ENCODE measurements at places on chromosomes 2 and 18.

GRCh38 chr2:135980434-135981079, 4.9 kb downstream of the DARS1 start:
- DNase-seq = no peak

DNA sequence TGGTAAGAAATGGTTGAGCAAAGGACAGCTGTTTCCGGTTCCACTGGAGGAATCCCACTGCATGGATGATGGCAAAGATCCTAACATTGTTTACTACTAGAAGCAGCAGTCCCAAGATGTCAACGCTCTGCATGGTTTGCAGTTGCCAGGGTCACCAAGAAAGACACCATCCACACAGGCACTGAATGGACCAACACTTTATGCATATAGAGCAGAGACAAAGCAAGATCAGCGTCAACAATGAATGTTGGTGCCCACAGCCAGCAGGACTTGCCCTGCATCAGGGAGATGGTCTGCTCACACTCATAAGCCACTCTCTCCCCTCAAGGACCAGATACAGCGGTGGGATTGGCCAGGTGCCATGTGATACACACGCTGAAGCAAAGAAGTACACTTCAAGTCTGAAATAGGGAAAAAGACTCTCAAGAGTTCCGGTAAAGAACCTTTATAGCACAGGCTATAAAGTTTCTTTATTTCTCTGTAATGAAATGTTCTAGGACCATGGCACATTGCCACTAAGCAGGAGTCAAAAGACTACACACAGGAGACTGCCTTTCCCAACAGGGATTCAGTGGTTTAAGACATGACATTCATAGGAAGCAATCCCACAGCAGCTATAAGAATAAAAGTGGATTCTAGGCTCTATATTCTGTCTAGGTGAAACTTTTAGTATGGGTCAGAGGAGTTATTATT, 133.2 kb upstream of the EPHA4 start:
- no peak for DNase-seq

GRCh38 chr2:188569431-188570165, 277.9 kb downstream of the GULP1 start:
- no peak for DNase-seq

DNA sequence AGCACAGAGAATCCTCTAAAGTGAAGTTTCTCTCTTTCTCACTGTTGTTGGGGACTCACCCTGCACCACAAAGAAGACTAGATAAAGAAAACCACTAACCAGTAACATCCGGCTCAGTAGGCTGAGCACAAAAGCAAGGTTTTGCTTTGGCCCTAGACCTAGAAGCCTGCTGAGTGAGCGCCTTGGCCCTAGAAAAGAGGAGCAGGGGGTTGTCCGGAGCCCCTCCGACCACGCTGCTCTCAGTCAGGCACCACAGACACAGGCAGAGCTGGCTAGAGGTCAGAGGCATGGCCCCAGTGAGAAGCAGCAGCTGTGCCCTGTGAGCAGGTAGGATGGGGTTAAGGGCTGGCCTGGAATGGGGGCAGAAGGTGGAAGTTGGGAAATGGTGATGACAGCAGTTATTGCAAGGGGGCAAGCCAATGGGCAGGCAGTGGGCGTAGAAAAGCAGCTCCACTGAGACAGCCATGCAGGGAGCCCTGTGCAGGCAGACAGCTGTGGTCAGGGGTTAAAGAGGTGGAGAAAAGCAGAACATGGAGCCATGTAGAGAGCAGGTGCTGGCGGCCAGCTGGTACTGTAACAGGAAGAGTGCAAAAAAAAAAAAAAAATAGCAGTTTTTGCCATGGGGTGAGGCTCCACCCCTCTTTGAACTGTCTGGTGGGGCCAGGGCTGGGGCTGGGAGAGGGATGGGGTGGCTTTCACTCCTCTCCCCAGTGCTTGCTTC, 36.9 kb upstream of the SLC14A1 start:
- no peak for DNase-seq

DNA sequence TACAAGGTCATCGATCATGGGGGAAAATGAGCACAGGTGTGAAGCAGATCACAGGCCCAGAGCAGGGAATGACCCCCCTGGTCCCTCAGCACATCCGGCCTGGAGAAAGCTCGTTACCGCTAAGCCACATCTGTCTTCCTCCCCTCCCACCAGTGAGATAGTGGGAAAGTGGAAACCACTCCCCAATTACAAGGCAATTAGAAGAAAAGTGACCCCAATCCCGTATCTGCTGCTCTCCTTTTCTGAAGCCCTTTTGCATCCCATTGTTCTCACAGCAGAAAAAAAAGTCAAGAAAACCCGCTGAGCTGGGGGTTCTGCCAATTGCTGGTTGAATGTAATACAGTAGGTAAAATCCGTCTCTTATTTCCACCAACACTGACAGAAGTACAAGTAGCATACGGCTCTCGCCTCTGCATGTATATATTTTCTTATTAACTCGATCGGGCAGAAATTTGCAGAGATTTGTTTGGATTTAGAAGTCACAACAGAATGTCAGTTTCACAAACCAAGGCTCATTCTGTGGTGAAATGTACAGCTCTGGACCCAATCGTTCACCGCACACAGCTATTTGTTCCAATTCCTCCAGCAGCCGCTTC, 287.0 kb downstream of the TCF4 start:
- peak; percentile 16 for DNase-seq

- no peak for DNase-seq
Measured at GRCh38 chr2:214560618-214561190, 149.8 kb downstream of the VWC2L start.

DNA sequence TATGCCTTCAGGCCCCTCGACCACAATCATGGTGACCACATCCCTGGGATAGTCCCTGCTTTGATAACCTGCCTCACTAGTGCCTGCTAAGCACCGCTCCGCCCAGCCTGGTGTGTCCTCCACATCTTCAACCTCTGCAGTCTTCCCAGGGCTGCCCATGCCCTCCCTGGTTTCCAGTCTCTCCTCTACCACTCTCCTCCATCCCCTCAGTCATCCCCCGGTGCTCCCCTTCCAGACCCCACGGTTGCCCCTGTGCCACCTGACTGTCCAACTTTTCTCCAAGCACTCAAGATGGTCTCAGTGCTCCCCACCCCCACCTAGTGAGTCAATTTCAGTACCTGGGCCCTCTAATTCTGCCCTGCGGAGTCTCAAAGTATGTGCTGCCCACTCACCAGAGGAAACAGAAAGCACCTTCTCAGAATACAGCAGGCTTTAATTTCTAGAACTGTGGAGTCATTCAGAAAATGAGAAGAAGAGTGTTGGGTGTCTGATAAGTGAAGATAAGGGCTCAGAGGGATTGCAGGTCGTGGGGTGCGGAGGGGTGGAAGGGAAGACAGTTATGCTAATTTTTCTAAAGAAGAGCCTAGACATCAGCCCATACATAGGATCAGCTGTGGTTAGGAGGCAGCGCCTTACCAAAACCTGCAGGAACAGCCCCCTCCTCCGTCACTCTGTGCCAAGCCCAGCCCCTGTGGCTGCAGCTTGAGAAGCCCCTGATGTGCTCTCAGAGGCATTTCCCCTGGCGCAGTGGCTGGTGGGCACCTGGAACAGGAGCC, 53.6 kb upstream of the CAB39 start:
- DNase-seq = no peak

DNA sequence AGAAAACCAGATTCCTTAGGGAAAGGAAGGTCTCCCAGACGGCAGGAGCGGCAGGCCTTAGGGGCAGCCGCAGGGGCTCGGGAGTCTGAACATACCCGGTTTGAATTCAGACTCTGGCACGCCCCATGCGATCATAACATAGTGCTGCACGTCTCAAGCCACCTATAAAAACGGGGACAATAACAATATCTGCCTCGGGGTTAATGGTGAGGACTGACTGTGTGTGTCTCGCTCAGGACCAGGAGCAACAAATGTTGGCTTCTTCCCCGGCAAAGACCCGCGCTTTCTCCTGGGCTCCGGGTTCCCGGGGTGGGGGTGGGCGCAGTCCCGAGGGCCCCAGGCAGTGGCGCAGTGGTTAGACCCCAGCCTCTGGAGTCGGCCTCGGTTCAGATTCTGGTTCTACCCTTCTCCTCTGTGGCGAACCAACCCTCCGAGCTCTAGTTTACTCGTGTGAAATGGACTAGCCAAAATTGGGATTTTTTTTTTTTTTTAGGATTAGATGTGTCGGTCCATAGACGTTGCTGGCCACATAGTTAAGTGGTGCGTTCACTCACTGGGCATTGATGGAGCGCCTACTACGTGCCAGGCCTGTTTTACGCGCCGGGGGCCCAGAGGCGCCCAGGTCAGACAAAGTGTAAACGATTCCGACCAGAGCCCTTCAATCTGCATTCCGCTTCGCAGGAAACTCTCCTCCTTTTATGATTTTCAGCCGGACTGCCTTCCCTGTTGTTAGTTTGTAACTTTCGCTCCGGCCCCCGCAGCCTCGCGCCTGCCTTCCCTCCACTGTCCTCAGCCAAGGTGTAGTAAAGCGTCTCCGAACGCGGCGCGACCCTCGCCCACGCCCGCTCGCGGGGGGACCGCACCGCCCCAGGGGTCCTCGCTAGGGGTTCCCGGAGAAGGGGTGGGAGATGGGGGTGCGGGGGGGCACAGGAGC, 820 bp upstream of the SH3BP4 start:
- no peak for DNase-seq

DNA sequence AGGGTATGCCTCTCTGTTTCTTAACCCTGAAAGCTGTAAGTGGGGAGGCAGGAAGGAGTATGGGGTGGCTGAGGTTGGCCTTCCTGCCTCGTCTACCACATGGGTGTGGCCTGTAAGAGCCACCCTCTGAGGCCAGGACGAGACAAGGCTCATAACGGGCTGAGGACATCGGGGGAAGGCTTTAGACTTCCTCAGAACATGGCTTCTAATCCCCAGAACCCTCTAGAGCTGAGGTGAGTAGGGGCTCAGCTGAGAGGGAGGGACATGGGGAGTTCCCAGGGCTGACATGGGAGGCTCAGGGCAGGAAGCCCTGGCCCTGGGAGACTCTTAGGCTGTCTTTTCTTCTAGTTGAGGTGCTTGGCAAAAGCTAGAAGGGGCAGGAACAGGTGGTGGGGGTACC, 36.7 kb downstream of the EMX1 start:
- DNase-seq = no peak

- peak; percentile 18 for DNase-seq
Measured at GRCh38 chr2:210442878-210443277, 33.7 kb downstream of the LANCL1 start.

DNA sequence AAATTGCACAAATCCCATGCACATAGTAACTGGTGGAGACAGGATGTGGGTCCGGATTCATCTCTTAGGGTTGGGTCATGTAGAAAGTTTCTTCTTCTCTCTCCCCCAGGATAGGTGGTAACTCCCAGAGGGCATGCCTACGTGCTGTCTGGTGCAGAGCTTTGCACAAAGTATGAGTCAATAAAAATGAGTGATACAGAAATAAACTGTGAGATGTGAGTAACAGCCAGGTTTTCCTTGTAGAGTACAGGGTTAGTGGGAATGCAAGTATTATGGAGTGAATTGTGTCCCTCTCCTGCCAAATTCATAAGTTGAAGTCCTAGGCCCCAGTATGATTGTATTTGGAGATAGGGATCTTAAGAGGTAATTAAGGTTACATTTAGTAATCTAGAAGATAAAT, 289.4 kb downstream of the ALK start:
- DNase-seq = no peak

GRCh38 chr2:38237311-38237710, 139.8 kb downstream of the ATL2 start:
- DNase-seq = no peak

- no peak for DNase-seq
Measured at GRCh38 chr2:233263045-233263570, 11.6 kb downstream of the ATG16L1 start.

DNA sequence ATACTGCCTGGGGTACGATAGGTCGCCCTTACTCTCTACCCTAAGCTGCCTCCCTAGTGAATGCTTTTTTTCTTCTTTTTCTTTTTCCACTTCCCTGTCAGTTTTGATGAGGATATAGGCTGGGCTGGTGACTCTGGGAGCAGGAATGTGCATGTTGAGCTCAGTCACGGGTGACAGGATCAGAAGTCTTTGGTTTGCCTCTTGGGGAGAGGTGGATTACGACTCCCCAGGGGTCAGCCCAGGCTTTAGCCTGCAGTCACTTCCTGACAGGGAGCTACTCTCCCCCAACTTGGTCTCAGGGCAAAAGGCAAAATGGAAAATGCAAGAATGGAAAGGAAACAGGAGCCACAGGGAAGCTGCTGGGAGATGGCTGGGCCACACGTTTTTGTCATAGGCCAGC, 57.3 kb downstream of the THNSL2 start:
- DNase-seq = peak; percentile 50

- DNase-seq = no peak
Measured at GRCh38 chr2:226906163-226906693, 70.4 kb downstream of the RHBDD1 start.

GRCh38 chr2:33129263-33130053, 182.7 kb downstream of the LTBP1 start:
- DNase-seq = no peak

DNA sequence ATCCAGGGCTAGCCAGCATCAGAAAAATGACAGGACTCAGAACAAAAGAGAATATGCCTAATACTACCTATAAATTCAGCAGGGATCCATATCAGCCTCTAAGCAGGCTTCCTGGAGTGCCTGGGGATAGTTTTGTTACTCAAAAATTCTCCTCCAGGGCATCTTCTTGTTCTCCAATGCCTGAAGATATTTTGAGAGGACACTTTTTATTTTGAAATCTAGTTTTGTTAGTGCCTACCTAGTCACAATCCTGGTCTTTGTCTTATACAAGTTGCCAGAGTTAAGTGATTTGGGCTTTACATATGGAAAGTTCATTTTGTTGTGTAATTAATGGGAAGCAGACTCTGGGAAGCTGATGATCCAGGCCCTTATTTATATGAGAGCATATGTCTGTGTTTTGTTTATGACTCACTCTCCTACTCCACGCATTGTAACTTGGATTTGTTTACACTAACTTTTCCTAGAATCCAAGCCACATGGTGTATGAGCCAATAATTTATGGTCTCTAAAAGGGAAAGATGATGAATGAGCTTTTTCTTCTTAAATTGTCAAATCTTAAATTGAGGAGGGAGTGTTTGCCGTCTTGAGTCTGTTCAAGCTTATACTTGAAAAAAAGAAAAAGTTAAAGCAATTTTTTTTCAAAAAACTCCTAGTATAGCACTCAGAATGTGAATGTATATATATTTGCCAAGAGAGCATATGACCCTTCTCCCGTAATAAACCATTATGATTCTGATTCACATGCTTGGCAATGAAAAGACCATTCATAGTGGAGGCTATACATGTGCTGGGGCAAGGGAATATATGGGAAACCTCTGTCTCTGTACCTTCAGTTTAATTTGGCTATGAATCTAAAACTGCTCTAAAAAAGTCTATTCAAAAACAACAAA, 370.3 kb downstream of the SETBP1 start:
- DNase-seq = no peak

GRCh38 chr2:218307415-218308090, 15.2 kb upstream of the TMBIM1 start:
- no peak for DNase-seq

GRCh38 chr2:188884046-188884445, 90.1 kb upstream of the COL3A1 start:
- no peak for DNase-seq

GRCh38 chr18:29465526-29465925, 1288.6 kb upstream of the CDH2 start:
- no peak for DNase-seq
